ENCODE measurements at places on chromosomes 13 and 19.

DNA sequence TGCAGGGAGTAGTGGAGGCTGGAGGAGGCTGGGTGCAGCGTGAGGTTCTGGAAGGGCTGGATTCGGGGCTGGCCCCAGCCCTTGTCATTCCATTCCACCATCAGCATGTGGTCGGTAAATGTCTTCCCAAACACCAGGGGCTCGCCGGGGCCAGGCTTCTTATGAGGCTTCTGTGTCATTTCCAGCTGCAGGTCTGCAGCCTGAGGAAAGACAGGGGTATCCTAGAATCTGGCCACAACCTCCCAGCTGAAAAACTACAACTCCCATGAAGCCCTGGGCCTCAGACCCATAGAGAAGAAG lies 4.4 kb downstream of the BCAT2 start:
- peak; percentile 76 for DNase-seq

DNA sequence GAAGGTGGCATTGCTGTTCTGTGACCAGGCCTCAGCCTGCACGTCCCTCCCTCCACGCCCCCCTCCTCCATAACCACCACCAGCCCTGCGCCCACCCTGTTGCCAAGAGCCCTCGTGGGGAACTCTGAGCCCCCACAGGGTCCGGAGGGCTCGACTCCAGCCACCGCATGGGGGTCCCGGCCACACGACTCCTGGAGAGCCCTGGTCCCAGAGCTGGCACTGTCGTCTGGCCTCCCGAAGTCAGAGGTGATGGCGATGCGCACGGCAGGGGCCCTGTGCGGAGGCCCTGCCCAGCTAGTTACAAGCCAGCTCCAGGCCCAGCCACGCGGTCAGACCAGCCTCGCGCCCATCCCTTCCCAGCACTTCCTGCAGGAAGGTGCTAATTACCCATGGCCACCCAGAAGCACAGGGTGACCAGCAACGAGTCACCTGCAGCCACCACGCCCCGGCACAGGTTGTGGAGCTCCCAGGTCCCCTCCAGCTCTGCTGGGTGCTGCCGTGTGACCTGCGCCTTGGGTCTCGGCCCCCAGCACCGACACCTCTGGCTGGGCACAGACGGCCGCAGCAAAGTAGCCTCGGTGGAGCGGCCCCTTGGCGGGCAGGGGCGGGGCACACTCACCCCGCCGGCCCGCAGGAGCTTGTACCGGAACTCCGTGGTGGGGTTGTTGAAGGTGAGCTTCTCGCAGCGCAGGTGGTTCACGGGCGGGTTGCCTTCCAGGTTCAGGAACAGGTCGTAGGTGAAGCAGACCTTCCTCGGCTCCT lies 49.6 kb downstream of the MLLT1 start:
- DNase-seq = no peak

GRCh38 chr13:83153848-83154247 lies 728.4 kb downstream of the SLITRK1 start:
- DNase-seq = no peak

DNA sequence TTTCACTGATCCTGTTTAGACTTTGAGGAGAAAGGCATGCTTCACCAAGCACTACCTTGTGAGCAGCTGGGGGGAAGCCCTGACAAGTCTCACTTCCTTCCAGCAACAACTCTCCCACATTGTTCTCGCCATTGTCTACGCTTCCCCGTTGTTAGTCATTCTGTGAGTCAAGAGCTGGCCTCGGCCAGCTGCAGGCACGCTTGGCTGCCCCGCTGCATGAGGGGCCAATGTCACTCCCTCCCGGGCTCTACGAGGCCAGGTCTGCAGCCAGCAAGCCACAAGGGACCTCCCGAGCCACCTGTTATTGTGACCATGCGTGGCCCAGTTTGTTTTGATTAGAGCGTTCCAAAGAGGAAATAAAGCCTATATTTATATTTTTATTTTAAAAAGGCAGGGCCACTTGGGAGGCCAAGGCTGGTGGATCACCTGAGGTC lies 220.9 kb downstream of the FOXO1 start:
- DNase-seq = peak; percentile 88

DNA sequence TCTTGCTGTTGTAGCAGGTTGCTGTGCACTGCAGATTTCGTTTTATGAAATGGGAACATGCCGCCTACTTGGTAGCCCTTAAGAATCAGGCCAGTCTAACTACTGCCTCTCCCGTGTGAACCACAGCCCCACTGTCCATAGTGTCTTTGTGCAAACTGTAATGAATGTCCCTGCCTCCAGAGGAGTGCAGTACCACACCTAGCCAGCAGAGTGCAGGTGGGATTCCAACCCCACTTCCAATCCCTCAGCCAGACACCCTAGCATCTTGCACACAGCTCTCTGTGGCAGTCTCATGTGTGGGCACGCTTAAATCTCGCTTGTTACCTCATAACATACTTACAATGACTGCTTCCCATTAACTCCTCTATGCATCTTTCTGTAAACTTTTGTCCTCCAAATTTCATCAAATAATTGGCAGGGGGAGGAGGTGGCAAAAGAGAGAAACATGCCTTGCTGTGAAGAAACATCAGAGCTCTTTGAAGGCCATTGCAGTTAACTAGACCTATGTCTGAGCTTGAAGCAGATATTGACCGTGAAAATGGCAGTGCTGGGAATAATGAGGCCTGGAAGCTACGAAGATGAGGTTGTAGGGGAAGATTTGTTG lies 47.2 kb downstream of the ZAR1L start:
- peak; percentile 27 for DNase-seq

GRCh38 chr19:32798201-32798600 lies 71.4 kb downstream of the SLC7A9 start:
- DNase-seq = no peak

DNA sequence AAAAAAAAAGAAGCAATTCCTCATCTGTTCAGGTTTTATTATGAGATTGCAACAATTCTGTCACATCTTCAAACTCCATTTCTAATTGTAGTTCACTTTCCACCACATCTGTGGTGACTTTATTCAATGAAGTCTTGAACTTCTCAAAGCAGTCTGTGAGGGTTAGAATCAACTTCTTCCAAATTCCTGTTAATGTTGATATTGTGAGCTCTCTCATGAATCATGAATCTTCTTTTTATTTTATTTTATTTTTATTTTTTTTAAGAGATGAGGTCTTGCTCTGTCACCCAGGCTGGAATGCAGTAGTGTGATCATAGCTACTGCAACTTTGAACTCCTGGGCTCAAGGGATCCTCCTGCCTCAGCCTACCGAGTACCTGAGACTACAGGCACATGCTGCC lies 19.6 kb downstream of the ARHGAP35 start:
- DNase-seq = no peak

GRCh38 chr13:42891591-42891990 lies 100.5 kb downstream of the EPSTI1 start:
- no peak for DNase-seq

DNA sequence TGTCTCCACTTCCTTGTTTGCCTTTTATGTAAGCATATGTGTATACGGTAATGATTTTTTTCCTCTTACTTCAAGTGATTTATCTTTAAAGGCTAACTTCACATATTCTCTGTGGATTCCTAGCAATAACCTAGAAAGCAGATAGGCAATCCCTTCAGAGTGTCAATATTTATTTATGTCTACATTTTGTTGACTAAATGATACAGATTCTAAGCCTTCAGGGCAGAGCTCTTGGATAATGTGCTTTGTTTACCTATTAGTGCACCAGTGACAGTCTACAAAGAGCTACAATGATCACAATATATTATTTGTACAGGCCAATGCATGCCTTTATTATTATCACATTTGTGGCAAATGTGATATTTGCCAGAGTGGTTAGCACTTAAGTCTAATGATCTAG lies 406.2 kb downstream of the EFNB2 start:
- DNase-seq = no peak

- no peak for DNase-seq
Observed at GRCh38 chr13:109154966-109155761, 525.8 kb downstream of the MYO16 start.

GRCh38 chr13:24308068-24308445 lies 1.3 kb upstream of the C1QTNF9 start:
- DNase-seq = no peak

- no peak for DNase-seq
Observed at GRCh38 chr13:102688306-102688973, 6.4 kb downstream of the METTL21C start.

GRCh38 chr13:45368005-45368404 lies 27.0 kb upstream of the TPT1 start:
- no peak for DNase-seq

Data from GM20000 (cell line).